ENCODE measurements at places on chromosomes 2 and 18. TPM values are rescaled to one million over a fixed set of nuclear protein-coding genes. Genes with fewer than 3 reads are reported as not detected.

DNA sequence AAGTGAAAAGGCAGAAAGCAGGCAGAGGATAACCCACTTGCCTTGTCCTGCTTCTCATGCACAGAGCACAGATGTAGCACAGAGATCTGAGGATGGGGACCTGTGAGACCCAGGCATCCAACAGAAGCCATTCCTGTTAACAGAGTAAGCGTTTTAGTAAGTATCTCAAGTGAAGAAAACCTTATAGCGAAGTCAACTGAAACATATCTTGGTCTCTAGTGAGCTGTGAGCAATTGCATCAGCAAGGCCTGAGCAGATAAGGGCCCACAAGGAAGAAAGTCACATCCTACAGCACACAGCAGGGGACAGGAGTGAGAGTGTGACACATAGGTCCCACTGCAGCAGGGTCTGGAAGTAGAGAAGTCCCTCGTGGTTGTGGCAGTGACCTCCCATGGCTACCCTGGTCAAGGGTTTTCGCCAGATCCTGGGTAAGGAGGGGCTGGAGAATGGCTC, 248.7 kb upstream of the TNP1 start:
- no peak for DNase-seq

- DNase-seq, result no peak
Measured at GRCh38 chr2:97857553-97857952, 138.2 kb downstream of the TMEM131 start.

GRCh38 chr18:39776766-39777165, 2178.3 kb upstream of the PIK3C3 start:
- no peak for DNase-seq

- no peak for DNase-seq
Measured at GRCh38 chr18:73646196-73646595, 501.4 kb downstream of the FBXO15 start.

Gene RTP5
- 5.2 TPM for polyA plus RNA-seq

Measured in brain (organoid and tissue), 16 donors.